ENCODE measurements at places on chromosomes 2 and 18.

DNA sequence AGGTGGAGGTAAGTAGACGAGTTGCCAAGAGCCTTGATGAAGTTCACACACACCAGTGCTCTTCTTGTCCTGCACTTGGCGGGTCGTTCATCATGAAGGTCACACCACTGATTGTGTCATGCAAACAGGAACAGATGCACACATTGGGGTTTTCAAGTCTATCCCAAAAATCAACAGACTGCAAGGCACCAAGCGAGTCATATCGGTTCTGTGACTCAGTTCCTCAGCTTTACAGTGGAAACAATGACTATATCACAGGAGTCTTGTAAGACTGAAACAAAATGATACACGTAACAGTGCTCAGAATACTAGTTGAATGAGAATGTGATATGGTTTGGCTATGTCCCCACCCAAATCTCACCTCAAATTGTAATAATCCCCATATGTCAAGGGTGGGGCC, 526.9 kb upstream of the ID2 start:
- DNase-seq, result no peak

DNA sequence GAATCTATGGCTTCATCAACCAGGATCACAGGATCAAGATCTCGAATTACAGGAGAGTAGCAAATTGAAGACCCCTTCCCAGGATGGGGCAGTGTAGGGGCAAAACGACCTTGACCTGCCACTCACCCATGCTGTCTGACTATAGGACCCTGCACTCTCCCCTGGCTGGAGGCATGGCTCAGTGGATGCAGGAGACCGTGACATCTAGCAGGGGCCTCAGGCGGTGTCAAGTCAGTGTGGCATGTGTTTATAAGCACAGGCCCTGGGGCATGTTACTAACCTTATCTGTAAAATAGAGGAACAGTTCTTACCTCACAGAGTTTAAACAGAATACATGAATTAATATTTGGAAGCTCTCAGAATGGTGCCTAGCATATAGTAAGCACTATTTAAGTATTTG, 3.5 kb downstream of the HAAO start:
- no peak for DNase-seq

- no peak for DNase-seq
These were observed 3.7 kb upstream of the SP100 start for GRCh38 chr2:230412371-230412711.

- no peak for DNase-seq
These were observed 74.5 kb downstream of the RPL31 start for GRCh38 chr2:101076581-101076980.

GRCh38 chr18:72530622-72531021, 13.5 kb downstream of the CBLN2 start:
- DNase-seq, result no peak

DNA sequence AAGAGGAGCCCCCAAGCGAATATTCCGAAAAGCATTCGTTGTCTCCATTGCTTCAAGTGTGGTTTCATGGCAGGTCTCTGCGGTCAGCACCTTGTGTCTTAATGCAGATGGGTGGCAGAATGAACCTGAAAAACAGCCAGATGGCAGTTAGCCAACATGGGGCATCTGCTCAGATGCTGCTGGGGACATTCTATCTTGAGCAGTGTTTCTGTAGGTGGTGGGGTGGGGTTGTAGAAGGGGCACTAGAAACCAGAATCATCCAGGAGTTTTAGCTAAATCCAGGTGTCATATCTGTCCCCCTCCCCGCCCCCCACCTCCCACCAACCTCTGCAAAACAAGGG, 42.1 kb downstream of the ST6GAL2 start:
- DNase-seq, result peak; percentile 67

DNA sequence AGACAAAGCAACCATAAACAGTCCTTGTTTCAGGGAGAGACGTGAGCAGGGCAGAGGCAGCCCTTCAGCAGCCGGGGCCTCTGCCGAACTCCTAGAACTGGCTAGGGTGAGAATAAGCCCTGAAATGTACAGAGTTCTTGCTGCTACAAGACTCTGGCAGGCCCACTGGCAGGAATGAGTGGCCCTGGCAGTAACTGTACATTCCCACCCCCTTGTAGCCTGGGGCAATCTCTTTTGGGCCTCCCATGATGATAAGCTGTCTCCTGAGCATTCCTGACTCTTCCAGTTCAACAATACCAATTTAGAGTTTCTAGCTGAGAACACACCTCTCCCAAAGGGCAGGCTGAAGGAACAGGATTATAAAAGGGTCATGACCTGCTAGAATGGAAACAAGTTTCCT, 54.3 kb downstream of the HAUS1 start:
- no peak for DNase-seq

DNA sequence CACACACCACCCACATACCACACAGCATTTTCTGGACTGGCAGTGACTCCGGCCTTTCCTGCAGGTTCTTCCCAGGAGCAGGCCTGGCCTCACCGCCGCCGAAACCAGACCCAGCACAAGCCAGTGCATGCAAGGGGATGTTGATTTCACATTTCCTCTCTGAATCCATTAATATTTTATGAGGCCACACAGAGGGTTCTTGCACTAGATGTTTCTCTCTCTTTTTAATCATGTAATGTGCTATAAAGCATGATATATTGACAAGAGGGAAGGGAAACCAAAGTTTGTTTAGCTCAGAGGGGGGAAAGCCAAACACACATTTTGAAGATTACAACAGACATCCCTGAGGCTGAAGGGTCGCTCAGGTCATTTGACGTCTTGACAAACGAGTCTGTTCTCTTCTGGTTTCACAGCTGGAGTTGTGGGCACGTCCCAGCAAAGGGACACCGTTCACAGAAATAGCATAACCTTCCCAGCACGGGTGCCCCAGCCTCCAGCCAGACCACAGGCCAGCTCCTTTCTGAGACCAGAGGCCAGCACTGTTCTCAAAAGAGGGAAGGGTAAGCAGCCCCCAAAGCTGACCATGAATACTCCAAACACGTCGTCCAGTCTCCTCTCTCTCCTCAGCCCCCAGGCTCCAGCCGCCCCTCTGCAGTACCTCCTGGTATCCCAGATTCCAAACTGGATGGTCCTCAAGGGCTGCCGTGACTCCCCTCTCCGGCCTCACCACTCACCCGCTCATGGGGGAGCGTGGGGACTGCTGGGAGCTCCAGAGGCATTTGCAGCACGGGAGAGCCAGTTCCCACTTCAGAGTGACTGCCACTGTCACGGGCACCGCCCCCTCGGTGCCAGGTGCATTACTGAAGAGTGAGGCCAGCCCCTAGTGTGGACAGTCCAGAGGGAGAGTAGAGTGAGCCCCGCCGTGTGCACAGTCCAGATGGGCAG, 340.3 kb upstream of the SALL3 start:
- DNase-seq, result no peak

DNA sequence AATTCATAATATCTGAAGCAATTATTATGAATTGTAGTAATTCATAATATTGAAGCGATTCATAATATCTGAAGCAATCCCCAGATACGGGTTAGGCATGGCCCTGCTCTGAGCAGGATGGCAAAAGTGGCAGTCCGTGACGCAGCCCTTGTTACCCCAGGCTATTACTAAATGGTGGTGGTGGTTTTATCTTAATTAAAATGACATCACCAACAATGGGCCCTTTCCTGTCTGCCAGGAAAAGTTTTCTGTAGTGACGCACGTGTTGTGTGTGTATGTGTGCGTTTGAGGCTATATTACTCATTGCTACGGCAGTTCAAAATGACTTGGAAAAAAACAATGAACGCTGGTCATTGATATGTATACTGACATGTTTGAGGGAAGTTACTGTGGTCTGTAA, 10.6 kb upstream of the MOCOS start:
- DNase-seq, result no peak

DNA sequence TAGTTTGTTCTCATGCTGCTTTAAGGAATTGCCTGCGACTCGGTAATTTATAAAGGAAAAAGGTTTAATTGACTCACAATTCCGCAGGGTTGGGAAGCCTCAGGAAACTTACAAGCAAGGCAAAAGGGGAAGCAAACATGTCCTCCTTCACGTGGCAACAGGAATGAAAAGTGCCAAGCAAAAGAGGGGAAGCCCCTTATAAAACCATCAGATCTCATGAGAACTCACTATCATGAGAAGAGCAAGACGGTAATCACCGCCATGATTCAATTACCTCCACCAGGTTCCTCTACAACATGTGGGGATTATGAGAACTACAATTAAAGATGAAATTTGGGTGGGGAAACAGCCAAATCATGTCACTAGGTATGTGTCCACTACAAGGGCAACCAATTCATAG, 53.9 kb downstream of the MAP4K3 start:
- no peak for DNase-seq

- peak; percentile 56 for DNase-seq
These were observed at the start of gene PDE11A for GRCh38 chr2:178072383-178073301. TSS of gene PDE11A (minus strand) at chr2:178072777. CDS start at chr2:178072437, 340 bp downstream.

GRCh38 chr2:145792745-145793144, 1272.8 kb upstream of the ZEB2 start:
- DNase-seq, result no peak

GRCh38 chr2:159066541-159067156, 98.2 kb downstream of the TANC1 start:
- no peak for DNase-seq

GRCh38 chr2:135916207-135916606, 40.0 kb upstream of the MCM6 start:
- DNase-seq, result peak; percentile 10

- DNase-seq, result no peak
These were observed 14.6 kb downstream of the AP1S3 start for GRCh38 chr2:223822818-223823217.

DNA sequence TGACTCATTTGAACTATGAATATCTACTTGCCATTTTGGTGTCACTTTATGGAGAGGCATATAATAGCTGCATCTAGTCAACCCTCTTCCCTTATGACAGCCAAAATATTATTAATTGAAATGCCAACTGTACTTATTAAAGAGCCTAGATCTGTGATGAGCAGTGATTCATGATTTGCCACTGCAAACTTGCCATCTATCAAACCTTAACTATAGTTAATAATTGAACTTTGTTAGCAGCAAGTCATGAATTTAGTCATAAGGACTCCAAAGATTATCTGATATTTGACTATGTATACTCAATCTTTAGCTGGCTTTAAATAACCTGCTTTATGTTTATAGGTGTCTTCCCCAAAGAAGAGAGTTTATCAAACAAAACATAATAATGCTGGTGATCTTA, 116.4 kb upstream of the VWC2L start:
- DNase-seq, result no peak

- DNase-seq, result no peak
These were observed 403.3 kb downstream of the METTL4 start for GRCh38 chr18:2168022-2168421.

GRCh38 chr2:51693640-51694039, 661.7 kb upstream of the NRXN1 start:
- no peak for DNase-seq

- DNase-seq, result no peak
These were observed 114.4 kb downstream of the NFATC1 start for GRCh38 chr18:79510046-79510685.

GRCh38 chr18:70931942-70932814, 643.3 kb downstream of the SOCS6 start:
- DNase-seq, result peak; percentile 39

DNA sequence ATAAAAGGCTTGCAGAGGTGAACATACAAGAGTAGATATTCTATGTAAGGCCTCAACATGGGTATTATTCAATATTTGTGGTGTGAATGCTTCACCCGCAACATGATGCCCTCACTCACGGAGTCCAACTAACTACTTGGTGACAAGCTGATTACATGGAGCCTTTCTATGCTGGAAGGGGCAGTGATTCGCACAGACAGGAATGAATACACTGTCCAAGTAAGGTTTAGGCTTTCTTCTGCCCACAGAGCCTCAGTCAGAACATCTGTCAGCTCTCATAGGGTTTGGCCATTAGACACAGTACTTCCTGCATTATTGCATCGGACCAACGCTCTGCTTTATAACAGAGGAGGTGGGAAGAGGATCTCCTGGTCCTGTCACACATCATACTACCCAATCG, 80.3 kb upstream of the SLC35G4 start:
- no peak for DNase-seq

GRCh38 chr2:169200756-169201155, 131.4 kb downstream of the DHRS9 start:
- DNase-seq, result no peak

DNA sequence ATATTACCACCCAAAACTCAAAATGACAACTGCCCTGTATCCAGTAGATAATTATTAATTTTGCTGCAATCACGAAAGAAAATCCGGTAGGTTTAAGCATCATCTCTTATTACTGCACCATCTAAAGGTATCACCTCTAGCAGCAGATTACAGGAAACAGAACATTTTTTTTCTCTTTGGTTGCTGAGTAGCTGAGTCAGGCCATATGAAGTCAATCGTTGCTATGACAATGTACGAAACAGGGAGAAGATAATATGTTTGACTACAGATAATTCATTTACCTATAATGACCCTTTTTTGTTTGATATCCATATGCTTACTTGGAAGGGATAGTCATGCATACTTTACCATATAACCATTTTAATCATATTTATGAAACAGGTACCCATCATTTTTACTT, 831.6 kb upstream of the CHAC2 start:
- no peak for DNase-seq

- no peak for DNase-seq
These were observed 19.4 kb downstream of the KANSL3 start for GRCh38 chr2:96618596-96619283.

DNA sequence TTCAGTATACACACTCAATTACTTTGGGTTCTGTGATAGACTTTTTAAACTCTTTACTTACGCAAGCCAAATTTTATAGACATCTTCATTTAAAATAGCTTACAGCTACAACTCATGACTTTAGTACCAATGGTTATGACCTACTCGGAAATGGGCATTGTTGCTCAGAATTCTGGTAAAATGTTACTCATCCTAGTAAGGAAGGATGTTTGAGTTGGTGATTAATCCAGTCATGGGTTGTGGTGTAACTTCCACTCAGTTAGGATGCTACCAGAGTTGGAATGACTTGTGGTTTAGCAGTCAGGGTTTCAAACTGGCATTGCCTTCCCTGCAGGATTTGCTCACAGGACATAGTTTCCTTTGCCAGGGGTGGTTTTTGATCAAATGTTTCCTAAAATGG, 7.4 kb upstream of the NPC1 start:
- DNase-seq, result no peak

- DNase-seq, result no peak
These were observed 3.6 kb upstream of the AQP4 start for GRCh38 chr18:26868968-26869586.

DNA sequence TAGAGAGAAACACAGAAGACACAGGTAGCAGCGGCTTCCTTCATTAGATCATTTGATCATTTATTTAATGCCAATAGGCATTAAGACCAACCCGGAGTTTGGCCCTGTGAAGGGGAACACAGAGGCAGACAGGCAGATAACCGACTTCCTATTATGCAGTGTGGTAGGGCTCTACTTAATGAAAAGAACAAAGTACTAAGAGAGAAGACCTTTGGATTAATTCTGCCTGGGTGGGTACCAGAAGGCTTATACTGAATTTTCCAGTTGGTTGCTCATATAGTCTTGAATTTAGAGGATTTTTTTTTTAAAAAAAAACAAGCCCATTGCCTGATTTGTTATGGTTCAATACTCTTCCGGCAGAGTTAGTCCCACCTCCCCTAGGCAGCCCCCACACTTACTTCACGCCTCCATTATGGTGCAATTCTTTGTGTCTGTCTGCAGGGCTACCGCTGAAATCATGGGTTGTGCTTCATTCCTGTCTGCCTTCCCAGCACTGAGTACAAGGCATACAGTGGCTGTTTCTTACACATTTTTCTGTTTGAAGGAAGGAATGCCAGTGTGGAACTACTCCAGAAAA, 244.3 kb upstream of the APCDD1 start:
- no peak for DNase-seq

- no peak for DNase-seq
These were observed 106.8 kb downstream of the DNAH7 start for GRCh38 chr2:195961873-195962272.

- DNase-seq, result no peak
These were observed 36.5 kb downstream of the EIF4E2 start for GRCh38 chr2:232586943-232587505.

All from NCI-H1105 (cell line).